Left renal cortex interstitium (tissue), 4 donors: ENCODE measurements at places on chromosomes 6 and 20. TPM values are rescaled to one million over a fixed set of nuclear protein-coding genes. Genes with fewer than 3 reads are reported as not detected.

HNF4A gene
- 35.0 TPM for polyA plus RNA-seq

PABPC1L gene
- 25.2 TPM for polyA plus RNA-seq

CLPSL1 gene
- 1.1 TPM for polyA plus RNA-seq

LST1 gene
- polyA plus RNA-seq: 4.7 TPM

ARFGEF3 gene
- polyA plus RNA-seq: 6.9 TPM

FAM162B gene
- 7.4 TPM for polyA plus RNA-seq

TRDN gene
- 2.2 TPM for polyA plus RNA-seq

PFDN6 gene
- polyA plus RNA-seq: 86.9 TPM

RUNX2 gene
- polyA plus RNA-seq: 3.1 TPM

PAK5 gene
- 0.34 TPM for polyA plus RNA-seq

ZBTB12 gene
- polyA plus RNA-seq: 24.1 TPM

EDN1 gene
- polyA plus RNA-seq: 3.9 TPM

BTN1A1 gene
- 0.32 TPM for polyA plus RNA-seq

SLC52A3 gene
- polyA plus RNA-seq: 6.6 TPM

KHDRBS2 gene
- polyA plus RNA-seq: 1.7 TPM

PLEKHG1 gene
- polyA plus RNA-seq: 34.2 TPM

RFX6 gene
- 0.08 TPM for polyA plus RNA-seq

TUBB1 gene
- polyA plus RNA-seq: 2.6 TPM

PARD6B gene
- polyA plus RNA-seq: 21.8 TPM

MTFR2 gene
- polyA plus RNA-seq: 2.8 TPM

LRRC1 gene
- polyA plus RNA-seq: 24.1 TPM

FNDC11 gene
- 1.7 TPM for polyA plus RNA-seq
